ENCODE measurements at places on chromosomes 1 and 21. TPM values are rescaled to one million over a fixed set of nuclear protein-coding genes. Genes with fewer than 3 reads are reported as not detected.
A peak's percentile ranks its signal among the peaks of the same experiment; 100 is the strongest.

GBP7 gene
- total RNA-seq, result not detected

- DNase-seq, result no peak
Observed at GRCh38 chr1:30270461-30270860, 452.9 kb downstream of the MATN1 start.

NOS1AP gene
- 12.1 TPM for total RNA-seq

DNA sequence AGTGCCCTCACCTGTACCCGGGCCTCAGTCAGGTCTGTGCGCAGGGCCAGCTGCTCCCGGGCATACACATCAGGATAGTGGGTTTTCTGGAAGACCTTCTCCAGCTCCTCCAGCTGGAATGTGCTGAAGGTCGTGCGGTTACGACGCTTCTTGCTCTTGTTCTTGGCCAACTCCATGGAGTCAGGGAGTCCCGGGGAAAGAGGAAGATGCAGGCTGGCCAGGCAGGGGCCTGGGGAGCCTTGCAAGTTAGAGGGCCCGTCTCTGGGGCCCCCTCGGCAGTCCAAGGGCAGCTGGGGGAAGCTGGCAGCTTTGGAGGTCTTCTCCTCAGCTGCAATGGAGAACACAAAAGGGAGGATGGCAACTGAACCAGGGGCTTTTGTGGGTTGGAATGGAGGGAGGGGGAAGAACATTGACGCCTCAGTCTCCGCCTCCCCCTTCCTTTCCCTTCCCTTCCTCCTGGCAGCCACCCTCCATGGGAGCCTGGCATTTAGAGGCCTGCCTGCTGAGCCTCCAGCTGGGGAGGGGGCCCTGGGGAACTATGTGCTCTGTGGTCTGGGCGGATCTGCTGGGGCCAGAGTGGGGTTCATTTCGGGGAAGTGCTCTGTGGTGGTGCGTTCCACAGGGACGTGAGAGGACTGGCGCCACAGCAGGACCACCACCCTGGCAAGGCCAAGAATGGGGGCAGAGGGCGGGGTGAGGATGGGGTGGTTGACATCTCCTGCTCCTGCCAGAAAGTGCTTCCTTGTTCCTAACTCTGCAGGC, 5.7 kb downstream of the ALX3 start:
- DNase-seq, result no peak

DNA sequence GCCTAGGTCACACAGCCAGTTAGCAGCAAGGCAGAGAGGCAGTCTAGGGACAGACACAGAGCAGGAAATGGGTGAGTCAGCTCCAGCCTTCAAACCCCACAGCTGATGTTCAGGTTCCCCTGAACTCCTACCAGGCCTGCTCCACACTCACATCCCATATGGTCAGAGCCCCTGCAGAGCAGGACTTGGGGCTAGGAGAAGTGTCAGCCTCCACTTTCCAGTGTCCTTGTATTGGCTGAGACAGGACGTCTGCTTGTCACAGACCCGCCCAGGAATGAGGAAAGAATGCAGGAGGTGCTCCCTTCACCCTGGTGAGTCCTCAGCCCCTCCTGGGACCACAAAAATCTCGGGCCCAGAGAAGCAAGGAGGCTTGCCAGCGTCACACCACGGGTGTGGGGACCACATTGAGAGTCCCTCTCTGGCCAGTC, 92.5 kb downstream of the LACTBL1 start:
- DNase-seq, result no peak

SPATA45 gene
- 0.65 TPM for total RNA-seq

DNA sequence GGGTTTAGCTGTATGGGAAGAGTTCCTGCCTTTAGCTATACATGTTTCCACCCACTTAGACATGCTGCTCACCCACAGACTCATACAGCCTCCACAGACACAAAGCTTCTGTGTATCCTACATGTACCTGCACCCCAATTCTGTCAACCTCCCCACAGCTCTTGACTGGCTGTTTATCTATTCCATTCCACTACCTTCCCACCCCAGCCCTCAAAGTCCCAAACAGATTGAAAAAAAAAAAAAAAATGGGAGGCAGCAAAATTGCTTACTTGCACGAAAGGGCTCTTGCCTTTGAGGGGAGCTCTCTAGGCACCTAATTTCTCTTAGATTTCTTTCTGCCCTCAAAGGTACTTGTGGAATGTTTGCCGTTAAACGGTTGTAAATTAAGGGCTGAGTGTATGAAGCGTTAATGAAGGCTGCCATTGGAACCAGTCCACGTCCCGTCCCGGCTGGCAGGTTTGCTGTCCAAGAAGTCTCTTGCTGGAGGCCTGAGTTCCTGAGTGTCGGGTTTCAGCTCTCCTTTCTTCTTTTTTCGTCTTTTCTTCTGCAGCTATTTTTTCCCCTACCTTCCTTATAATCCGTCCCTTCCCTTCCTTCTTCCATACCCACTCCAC, 43.6 kb downstream of the PBX1 start:
- DNase-seq, result no peak

DNA sequence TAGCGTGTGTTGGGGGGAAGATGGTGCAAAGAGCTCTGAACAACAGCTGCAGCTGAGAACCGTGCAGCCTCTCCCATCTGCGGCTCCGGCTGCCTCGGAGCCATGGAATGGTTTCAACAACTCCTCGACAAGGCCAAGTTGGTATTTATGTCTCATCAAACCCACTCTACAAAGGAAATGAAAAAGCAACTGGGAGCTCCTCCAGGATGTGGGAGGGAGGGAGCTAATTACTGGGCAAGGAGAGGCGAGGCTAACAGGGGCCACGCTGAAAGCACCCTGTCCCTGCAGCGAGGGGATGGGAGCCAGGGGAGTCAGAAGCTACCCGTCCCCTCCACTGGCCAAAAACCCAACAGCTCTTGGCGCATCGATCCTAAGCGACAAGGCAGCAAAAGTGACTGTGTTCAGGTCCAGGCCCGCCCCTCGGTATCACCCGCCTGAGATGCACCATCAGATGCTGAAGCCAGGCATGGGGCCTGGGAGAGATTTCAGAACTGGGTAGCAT, 63.1 kb downstream of the ACOT7 start:
- DNase-seq, result no peak

FGR gene
- 0.36 TPM for total RNA-seq

DNA sequence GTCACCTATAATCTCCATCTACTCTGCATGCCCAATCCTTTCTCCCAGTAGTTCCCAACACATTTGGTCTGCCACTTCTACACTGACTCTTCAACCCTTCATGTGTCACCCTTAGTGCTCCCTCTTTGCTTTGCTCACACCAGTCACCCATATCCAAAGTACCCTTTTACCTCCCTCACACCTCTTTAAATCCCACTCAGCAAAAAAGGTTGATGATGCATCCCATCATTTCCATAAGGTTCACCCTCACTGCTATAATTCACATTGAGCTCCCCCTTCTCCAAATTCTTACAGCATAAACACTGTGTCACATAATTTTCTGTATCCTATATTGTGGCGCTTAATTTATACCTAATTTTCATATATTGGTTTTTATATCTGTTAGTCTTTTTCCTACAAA, 83.8 kb upstream of the ATP1B1 start:
- DNase-seq, result no peak

GRCh38 chr1:8027748-8028570, 1.9 kb upstream of the ERRFI1 start:
- no peak for DNase-seq

GPN2 gene
- 36.8 TPM for total RNA-seq

- no peak for DNase-seq
Observed at GRCh38 chr1:119115311-119115710, 25.1 kb downstream of the WARS2 start.

DNA sequence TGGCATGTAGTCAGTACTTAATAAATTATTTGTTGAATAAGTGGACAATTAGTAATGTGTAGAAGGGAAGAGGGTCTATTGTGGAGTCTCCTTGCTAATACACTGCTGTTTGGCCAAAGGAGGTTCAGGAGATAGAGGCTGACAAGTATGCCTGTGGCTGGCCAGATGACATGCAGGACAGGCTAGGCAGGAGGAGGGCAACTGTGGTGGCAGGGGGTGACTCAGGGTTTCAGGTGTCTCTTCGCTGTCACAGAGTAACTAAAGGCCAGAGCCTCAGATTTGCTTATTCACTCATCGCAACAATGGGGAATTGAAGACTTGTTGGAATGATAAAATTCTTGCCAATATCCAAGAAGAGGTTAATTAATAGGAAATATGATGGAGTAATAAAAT, 33.1 kb downstream of the THRAP3 start:
- DNase-seq, result no peak

DNA sequence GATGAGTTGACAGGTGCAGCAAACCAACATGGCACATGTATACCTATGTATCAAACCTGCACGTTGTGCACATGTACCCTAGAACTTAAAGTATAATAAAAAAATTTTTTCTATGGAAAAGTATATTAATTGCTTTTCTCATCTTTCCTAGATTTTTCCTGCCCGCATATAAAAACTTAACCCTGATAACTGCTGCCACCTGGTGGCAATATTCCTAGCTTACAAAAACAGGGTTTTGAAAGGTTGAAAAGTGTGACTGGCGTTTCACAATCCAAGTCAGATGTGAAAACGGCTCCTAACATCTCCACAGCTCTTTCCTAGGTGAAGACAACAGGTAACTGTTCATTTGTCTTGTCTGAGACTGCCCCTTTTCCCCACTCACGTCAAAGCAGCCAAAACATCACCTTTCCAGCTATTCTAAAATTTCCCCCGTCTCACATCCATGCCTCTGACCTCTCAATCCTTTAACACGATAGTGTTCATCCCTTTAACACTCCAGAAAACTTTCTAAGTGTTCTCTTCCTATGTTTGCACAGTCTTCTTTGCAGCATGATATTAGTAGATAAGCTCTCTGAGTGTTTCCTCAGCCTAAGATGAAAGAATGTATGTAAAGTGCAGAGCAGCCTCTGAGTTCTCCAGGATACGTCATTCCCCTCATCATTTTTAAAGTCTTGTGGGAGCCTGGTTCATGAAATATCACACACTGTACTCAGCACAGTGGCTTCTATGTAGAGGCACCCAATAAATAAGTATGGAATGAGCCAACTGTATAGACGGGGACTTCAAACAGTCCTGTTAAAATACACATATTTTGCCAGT, 27.5 kb downstream of the OVGP1 start:
- DNase-seq, result peak; percentile 71

DNA sequence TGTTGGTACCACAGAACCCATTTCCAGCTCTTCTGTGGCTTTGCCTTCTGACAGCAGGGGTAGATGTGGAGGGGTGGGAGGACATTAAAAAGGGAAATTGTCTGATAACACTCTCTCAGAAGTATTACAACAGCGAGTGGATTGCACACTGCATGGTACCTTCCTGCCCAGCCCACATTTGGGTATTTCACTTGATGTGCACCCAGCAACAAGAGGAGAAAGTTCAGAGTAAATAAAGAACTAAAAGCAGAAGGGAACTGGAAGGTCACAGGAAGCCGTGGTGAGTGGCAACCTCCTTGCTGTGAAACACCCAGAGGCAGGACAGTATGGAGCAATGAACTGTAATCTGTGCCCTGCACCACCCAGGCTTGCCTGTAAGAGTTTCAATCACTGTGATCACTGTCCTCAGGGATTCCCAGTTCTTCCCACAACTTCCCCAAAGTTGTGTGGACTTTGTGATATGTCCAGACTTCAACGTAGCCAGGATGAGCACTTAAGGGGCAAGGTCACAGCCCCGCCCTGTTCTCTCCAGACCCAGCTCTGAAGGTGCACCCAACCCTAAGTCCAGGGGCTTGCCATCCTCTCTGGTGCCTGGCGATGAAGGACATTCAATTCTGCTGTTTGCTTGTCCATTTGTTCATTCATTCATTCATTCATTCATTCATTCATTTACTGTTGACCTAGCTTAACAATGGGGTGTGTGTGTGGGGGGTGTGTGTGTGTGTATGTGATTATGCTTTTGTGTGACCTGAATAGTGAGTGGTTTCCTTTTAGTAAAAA, 18.7 kb upstream of the F5 start:
- DNase-seq, result no peak

ERG gene
- total RNA-seq, result 3.0 TPM
